CD14-positive monocyte (primary cell): ENCODE measurements at places on chromosomes 1 and 21. TPM values are rescaled to one million over a fixed set of nuclear protein-coding genes. Genes with fewer than 3 reads are reported as not detected.

Gene S100A3
- not detected for polyA plus RNA-seq

DNA sequence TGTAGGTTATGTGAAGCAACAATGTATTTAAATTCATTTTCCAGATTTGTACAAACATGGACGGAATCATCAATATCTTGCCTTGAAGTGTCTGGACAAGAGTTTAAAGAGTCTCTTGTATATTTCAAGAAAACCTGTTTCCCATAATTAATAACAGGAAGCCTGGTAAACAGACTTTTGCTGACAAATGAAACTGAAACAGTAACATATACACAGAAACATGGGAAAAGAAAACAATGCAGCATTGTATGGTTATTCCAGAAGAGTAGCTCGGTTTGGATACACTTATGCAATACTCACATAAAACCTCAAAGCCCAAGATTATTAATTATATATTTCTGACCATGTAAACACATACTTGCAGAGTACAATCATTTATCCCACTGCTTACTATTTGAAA, 265.5 kb downstream of the PTPRC start:
- peaks cover 9% of the 10 kb centered on the region for H3K36me3 ChIP-seq
- no peak overlapping the region for H3K27ac ChIP-seq
- no peaks in the 10 kb centered on the region for H3K27me3 ChIP-seq
- H3K4me1 ChIP-seq: no peaks in the 10 kb centered on the region

DNA sequence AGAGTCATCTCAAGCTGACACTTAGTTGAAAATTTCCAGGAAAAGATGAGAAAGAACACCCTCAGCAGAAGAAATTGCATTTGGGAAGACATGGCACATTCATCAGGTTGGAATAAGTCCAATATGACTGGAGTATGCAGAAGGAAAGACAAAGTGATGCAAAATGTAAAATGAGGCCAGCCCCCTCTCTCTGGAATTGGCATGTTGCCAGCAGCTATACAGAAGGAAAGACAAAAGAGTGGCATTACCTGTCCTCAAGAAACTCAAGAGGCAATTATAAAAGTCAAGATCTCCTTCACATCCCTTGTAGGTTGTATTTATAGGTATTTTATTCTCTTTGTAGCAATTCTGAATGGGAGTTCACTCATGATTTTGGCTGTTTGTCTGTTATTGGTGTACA, 426.3 kb downstream of the AGBL4 start:
- H3K4me3 ChIP-seq: no peak overlapping the region
- no peak for DNase-seq
- H3K36me3 ChIP-seq: no peaks in the 10 kb centered on the region
- H3K27me3 ChIP-seq: no peaks in the 10 kb centered on the region
- H3K4me1 ChIP-seq: no peaks in the 10 kb centered on the region
- H3K27ac ChIP-seq: no peak overlapping the region

DNA sequence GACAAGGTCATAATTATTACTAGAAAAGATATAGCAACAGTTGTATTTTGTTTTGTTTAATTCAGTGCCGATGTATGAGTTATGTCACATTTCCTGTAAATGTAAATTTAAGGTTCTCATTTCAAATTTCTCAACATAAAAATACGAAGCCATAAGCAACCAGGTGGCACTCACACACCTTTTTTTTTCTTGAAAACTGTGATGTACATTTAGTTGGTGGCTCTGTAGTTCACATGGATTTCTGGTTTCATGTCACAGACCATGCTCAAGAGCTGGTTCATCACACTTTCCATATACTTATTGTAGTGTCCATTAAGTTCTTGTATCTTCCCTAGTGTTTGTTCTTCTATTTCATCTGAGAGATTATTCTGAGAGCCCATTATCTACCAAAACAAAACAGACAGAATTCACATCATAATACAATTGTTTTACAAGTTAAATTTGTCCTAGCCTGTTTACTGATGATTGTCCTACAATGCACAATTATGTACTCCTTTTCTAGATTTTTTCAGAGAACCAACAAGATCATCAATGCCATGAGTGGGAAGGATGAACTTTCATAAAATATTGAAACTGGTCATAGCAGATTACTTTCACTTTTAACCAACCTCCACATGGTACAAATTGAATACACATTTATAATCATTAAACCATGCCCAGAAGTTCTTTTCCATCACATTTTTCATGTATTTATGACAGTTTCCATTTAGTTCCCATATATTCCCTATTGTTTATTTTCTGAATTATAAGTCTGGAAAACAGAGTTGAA, 17.1 kb downstream of the ATP6V1G3 start:
- no peak overlapping the region for H3K4me3 ChIP-seq
- H3K27ac ChIP-seq: no peak overlapping the region
- H3K36me3 ChIP-seq: no peaks in the 10 kb centered on the region
- no peak for DNase-seq

- no peaks in the 10 kb centered on the region for H3K36me3 ChIP-seq
- DNase-seq: no peak
- no peaks in the 10 kb centered on the region for H3K27me3 ChIP-seq
- H3K27ac ChIP-seq: no peak overlapping the region
These were observed 1347.2 kb upstream of the B3GALT2 start for GRCh38 chr1:194533641-194534040.

- no peaks in the 10 kb centered on the region for H3K27me3 ChIP-seq
- no peaks in the 10 kb centered on the region for H3K36me3 ChIP-seq
- no peak overlapping the region for H3K4me3 ChIP-seq
- no peak for DNase-seq
- H3K4me1 ChIP-seq: peaks cover 38% of the 10 kb centered on the region
- no peak overlapping the region for H3K27ac ChIP-seq
These were observed 403.2 kb upstream of the B3GALT2 start for GRCh38 chr1:193589597-193590040.

GRCh38 chr1:54332781-54333585, 73.2 kb downstream of the SSBP3 start:
- H3K4me3 ChIP-seq: no peak overlapping the region
- H3K27ac ChIP-seq: no peak overlapping the region
- peaks cover 3% of the 10 kb centered on the region for H3K4me1 ChIP-seq
- no peaks in the 10 kb centered on the region for H3K36me3 ChIP-seq
- DNase-seq: no peak

DNA sequence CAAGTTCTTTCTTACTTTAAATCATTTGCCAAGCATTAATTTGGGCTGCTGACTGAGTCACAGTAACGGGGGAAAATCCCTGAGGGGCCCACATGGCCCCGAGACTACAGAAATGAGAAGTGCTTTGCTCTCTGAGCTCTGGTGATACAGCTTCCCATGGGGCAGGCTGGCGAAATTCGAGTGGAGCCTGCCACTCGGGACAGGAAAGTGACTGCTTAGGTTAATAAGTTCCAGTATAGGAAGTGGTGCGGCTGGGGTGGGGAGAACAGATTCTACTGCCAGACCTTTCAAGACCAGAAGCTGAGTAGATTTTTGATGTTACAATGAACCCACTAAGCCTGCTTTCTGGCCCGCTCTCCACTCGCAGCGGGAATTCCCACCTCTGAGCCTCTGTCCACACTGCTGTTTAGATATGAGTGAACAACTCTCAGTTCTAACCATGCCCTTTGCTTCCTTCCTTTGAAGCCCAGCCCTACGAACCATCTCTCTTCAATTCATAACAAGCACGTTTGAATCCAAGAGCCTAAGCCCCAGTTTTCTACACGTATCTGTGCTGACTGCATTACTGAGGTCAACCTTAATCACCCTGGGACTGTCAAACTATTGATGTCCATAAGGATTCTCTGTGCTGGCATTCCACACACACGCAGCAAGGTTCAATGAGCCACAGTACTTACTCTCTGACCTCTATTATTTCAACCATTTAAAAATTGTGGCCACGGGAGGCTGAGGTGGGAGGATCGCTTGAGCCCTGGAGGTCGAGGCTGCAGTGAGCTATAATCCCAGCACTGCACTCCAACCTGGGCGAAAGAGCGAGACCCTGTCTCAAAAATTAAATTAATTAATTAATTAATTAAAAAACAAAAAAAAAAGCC, 9.6 kb downstream of the ZBTB17 start:
- peak; percentile 95 for DNase-seq
- H3K27ac ChIP-seq: peak overlapping the region; percentile 81
- no peaks in the 10 kb centered on the region for H3K27me3 ChIP-seq
- peaks cover 38% of the 10 kb centered on the region for H3K4me1 ChIP-seq

- no peak overlapping the region for H3K27ac ChIP-seq
- DNase-seq: no peak
- no peaks in the 10 kb centered on the region for H3K27me3 ChIP-seq
- H3K36me3 ChIP-seq: no peaks in the 10 kb centered on the region
- no peaks in the 10 kb centered on the region for H3K4me1 ChIP-seq
These were observed 160.7 kb upstream of the LMO4 start for GRCh38 chr1:87167848-87168525.

GRCh38 chr21:27740084-27740483, 773.2 kb upstream of the ADAMTS5 start:
- no peak overlapping the region for H3K27ac ChIP-seq
- H3K4me3 ChIP-seq: no peak overlapping the region
- no peaks in the 10 kb centered on the region for H3K4me1 ChIP-seq
- no peak for DNase-seq
- H3K27me3 ChIP-seq: no peaks in the 10 kb centered on the region

- H3K4me1 ChIP-seq: peaks cover 33% of the 10 kb centered on the region
- DNase-seq: peak; percentile 75
- H3K4me3 ChIP-seq: no peak overlapping the region
- H3K36me3 ChIP-seq: peaks cover 52% of the 10 kb centered on the region
- no peaks in the 10 kb centered on the region for H3K27me3 ChIP-seq
- no peak overlapping the region for H3K27ac ChIP-seq
These were observed 70.9 kb upstream of the EDEM3 start for GRCh38 chr1:184825571-184825970.

DNA sequence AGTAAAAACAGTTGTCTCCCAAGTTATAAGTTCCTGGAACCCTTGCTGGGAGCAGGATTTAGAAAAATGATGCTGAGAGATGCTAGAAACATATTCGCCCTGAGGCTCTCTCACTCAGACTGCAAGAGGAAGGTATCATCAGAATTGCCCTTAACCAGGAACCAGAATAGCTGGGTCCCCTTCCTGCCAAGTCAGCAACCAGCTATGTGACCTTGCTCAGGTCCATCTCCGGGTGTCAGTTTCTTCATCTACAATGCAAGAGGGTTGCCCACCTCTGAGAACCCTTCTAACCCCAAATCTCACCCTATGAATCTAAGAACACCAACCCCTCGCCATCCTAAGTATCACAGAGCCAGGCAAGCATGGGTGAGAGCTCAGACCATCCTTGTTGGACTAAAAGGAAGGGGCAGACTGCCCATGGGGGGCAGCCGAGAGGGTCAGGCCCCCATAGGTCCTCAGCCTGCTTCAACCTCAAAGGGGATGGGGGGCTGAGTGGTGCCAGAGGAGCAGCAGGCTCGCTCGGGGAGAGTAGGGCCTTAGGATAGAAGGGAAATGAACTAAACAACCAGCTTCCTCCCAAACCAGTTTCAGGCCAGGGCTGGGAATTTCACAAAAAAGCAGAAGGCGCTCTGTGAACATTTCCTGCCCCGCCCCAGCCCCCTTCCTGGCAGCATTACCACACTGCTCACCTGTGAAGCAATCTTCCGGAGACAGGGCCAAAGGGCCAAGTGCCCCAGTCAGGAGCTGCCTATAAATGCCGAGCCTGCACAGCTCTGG, 390 bp upstream of the S100A9 start:
- peak; percentile 89 for DNase-seq
- H3K27me3 ChIP-seq: no peaks in the 10 kb centered on the region
- H3K27ac ChIP-seq: peak overlapping the region; percentile 82
- peaks cover 70% of the 10 kb centered on the region for H3K4me1 ChIP-seq
